ENCODE measurements at places on chromosomes 2 and 18.

- no peaks in the 10 kb centered on the region for H3K27me3 ChIP-seq
- H3K4me1 ChIP-seq, result no peaks in the 10 kb centered on the region
- H3K36me3 ChIP-seq, result no peaks in the 10 kb centered on the region
- no peak overlapping the region for H3K27ac ChIP-seq
- H3K4me3 ChIP-seq, result no peak overlapping the region
- no peak for DNase-seq
Observed at GRCh38 chr2:55957142-55957541, 33.6 kb upstream of the EFEMP1 start.

DNA sequence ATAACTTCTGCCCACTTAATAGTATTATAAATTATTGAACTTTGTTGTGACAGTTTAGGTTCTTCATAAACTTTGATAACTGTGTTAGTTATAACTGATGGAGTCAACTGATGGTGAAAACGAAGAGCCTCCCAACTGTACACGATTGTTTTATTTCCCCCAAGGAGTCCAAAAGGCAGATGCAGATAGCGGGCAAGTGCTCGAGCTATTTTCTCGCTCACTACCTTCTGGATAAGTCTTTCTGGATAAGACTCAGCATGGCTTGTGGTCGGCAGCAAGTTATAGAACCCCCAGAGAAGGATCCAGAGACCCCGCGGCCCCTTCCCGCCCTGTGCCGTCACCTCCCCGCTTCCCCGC is 517 bp downstream of the GCFC2 start:
- peak overlapping the region; percentile 87 for H3K27ac ChIP-seq
- no peaks in the 10 kb centered on the region for H3K4me1 ChIP-seq
- no peak for DNase-seq
- peak overlapping the region; percentile 65 for H3K4me3 ChIP-seq
- no peaks in the 10 kb centered on the region for H3K27me3 ChIP-seq
- no peaks in the 10 kb centered on the region for H3K36me3 ChIP-seq

GRCh38 chr2:10402062-10402585 is 46.0 kb downstream of the ODC1 start:
- H3K4me3 ChIP-seq, result no peak overlapping the region
- no peaks in the 10 kb centered on the region for H3K36me3 ChIP-seq
- no peak for DNase-seq
- H3K27me3 ChIP-seq, result no peaks in the 10 kb centered on the region

GRCh38 chr18:24462838-24463775 is 2.7 kb downstream of the HRH4 start:
- H3K36me3 ChIP-seq, result no peaks in the 10 kb centered on the region
- H3K27ac ChIP-seq, result no peak overlapping the region
- H3K27me3 ChIP-seq, result no peaks in the 10 kb centered on the region
- H3K4me1 ChIP-seq, result no peaks in the 10 kb centered on the region
- no peak for DNase-seq
- H3K4me3 ChIP-seq, result no peak overlapping the region

Data from left lung (tissue), 14 donors.